H54 (cell line): ENCODE measurements at places on chromosomes 7 and 10.

DNA sequence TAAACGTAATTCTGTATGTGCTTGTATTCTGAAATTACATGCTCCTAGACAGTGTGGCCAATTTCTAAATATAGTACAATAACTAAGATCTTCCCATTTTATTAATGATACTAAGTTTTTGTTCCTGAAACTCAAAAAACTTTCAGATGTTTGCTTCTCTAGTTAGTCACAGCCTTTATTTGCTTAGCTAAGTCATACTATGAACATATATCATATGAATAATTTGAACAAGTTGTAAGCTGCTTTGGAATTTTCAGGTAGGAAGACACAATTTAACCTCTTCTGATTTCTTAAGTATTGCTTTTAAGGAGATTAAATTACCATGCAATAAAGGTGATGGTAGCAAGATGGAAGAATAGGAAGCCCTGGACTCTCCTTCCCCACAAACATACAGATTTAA is 148.7 kb downstream of the AMPH start:
- DNase-seq: no peak

DNA sequence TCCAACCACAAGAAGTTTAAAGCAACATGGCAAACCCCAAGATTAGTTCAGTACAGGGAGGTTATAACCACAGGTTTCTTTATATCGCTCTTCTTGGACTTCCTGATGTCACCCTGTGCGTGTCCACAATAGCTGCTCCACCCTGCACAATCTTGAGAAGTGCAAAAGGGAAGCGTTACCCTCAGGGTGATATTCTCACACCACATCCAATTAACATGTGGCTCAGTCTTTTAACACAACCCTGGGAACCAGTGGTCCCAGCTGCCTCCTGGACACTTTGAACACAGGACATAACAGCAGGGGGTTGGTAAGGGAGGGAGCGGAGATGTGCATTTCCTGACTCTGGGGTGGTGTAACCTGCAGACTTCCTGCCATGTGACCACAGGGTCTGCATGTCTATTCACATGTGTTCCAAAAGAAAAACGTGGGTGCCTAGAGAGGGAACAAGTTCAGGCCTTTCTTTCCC is 64.6 kb downstream of the GSAP start:
- no peak for DNase-seq

DNA sequence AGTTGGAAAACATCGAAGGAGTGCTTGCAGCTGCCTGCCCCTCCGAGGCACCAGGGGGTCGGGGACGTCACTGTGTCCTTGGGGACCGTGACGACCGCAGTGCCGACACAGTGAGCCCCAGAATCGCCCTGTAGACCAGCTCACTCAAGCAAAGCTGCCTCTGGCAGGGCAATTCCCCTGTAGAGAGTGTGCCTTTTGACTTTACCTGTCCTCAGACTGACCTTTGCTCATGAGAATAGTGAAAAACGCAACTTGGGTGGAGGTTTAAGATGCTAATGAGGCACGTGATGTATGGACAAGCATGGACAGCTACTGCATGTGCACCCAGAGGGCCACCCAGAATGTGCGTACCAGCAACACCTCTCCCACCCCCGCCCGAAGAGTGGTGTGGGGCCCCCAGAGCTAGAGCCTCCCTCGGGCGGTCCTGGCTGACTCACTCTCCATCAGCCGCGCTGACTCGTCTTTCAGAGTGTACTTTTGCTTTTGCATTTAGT is 271.9 kb downstream of the ADARB2 start:
- no peak for DNase-seq

DNA sequence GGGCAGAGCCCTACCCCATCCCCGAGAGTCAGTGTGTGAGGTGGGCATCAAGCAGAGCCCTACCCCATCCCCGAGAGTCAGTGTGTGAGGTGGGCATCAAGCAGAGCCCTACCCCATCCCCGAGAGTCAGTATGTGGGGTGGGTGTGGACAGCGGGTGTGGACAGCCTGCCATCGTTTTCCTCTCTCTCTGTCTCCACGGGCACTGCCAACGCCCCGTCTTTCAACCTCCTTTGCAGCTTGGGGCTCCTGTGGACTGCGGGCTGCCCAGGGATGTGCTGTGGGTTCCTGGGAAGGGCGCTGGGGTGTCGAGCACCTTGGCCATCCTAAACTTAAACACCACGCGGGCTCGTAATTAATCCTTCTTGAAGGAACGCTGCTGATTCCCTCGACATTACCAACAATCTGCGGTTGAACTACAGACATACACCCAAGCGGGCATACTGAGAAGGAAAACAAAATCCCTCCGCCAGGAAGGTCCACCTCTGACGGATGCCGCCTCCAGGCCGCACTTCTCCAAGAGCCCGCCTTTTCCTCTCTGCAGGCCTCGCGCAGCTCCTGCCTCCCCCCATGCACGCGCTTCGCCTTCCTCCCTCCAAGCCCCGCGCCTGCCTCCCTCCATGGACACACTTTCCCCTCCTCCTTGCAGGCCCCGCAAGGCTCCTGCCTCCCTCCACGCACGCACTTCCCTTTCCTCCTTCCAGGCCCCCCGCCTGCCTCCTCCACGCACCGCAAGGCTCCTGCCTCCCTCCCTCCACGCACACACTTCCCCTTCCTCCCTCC is 65.1 kb downstream of the ADARB2 start:
- DNase-seq: no peak

DNA sequence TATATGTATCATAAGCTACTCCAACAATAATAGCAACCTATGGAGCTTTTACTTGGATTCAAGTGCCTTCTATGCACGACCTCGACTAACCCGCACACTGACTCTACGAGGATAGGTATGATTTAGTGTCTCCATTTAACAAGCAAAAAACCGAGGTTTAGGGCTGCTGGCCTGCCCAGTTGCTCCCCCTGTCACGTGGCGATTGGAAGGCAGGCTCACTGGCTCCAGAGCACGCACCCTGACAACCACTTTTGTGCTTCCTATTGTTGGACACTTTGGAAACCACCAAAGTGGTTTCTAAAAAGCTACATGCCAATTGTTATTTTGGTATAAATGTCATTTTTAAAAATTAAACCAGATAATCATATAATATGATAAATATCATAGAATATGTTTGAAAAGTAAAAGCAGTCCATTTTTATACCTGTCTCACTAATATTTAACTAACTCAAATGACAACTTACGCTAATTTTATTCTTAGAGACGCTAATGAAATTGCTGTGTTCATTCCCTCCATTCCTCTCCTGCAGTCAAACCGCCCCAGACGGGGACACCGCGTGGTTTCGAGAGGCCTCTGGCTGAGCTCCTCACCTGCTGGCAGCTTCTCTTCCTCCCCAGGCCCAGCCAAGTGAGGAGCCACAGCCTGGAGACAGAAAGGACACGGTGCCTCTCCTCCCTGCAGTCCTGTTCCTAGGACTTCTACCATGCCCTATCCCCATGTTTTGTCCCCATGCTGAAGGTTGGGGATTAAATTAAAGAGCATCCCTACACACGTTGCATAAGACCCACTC is 22.2 kb upstream of the RHEB start:
- DNase-seq: no peak

DNA sequence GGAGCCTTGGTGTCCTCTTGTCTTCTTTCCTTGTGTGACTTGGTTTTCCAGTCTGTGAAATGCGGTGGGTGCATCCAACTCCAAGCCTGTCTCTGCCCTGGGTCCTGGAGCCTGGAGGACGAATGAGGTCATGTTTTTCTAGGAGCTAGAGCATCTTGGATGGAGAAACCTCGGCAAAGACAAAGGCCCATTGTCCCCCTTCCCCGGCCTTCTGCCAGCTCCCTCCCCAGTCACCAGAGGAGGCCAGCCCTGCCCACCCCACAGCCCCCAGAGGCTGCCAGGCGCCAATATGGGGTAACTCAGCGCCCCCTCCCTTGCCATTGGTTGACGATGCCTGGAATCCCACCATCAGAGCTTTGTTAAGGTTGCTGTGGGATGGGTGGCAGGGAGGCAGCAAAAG is 40.4 kb downstream of the KCTD7 start:
- DNase-seq: no peak

GRCh38 chr7:81138870-81139269 is 220.0 kb upstream of the SEMA3C start:
- DNase-seq: no peak

- DNase-seq: no peak
Observed at GRCh38 chr7:11379641-11380040, 406.0 kb downstream of the PHF14 start.

GRCh38 chr10:63542835-63543575 is 21.8 kb downstream of the REEP3 start:
- no peak for DNase-seq

DNA sequence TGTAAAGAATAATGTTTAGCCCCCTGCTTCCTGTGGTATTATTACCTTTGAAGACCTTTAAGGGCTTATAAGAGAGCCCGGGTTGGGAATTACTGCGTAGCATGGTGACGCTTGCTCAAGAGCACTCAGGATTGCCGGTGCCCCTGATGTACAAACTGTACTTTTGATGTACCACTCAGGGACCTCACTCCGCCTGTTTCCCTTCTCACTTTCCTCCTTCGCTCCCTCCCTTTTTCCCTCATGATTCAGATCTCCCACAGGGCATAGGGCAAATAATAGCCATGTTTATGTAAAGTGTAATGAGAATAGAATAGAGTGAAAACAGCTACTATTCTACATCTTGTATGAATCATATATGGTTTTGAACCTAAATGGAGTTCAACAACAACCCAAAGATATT is 77.8 kb upstream of the PDCD4 start:
- DNase-seq: no peak

GRCh38 chr7:90384433-90384832 is 18.8 kb upstream of the CLDN12 start:
- DNase-seq: no peak

- no peak for DNase-seq
Observed at GRCh38 chr7:91945476-91945875, 4.8 kb downstream of the AKAP9 start.
